ENCODE measurements at places on chromosomes 12 and 14.

DNA sequence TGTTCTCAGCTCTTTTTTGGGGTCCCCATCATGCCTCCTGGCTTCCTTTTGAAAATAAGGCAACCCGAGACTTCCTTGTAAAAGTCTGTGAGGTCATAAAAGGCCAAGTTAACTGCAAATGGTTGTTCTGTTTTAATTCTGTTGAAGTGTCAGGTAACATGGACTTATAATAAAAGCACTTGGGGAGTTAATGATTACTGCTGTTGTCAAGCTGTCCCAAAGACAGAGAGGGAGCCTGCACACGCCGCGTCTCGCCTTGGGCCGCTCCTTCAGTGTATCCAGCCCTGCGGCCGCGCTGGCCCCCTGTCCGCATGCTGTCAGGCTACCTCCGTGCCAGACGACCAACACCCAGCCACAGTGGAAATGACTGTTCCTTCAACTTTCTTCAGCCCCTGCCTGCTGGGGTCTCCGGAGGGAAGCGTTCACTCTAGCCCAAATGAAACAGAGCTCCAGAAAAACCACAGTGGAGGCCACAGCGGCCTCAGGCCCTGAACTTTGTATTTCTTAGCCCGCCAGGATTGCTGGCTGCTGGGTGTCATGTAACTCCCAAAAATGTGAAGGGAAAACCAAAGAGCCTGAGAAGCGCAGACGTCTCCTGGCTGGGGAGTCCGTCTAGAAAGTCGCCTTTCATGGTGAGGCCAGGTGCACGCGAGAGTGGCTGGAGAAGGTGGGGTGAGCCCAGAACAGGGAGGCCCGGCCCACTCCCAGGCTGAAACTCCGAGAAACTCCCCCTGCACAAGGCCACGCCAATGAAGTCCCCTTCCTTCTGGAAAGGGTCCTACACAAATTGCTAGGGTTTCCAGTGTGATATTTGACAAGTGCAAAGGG is 189.1 kb downstream of the ZFP36L1 start:
- no peak for DNase-seq

DNA sequence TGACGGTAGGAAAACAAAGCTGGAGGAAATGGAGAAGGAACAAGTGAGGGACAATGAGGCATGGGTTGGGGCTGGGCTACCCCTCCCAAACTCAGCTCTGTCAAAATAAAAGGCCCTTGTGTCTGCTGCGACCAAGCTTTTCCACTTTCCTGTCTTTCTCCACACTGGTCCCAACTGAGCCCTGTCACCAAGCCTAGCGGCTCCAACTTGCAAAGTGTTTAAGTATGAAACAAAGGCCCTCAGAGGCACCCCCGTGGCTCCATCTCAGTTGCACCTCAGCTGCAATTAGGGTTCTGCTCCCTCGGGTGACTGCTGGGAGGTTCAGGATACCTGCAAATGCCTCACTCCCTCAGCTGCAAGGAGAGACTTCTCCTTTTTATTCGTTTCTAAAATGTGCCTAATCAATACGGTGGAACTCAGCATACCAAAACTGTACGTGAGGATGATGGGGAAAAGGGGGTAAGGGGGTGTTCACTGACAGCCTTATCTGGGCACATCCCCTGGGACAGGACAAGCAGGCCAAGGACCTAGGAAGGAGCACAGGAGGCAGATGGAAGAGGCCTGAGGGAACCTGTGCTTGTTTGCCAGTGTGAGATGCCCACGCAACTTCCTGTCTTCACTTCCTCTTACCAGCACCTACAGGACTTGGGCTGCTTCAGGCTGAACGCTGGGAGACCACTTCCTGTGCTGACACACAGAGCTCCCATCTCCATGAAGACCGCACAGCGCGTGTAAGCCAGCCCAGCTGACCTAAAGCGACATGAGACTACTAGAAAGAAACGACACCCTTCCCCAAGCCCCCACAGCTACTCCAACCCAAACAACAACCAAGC is 8.9 kb downstream of the VAMP1 start:
- DNase-seq: no peak

- DNase-seq: peak; percentile 50
These were observed 1.6 kb upstream of the CHD4 start for GRCh38 chr12:6608592-6609281.

GRCh38 chr14:75591331-75591946 is 13.0 kb downstream of the FLVCR2 start:
- no peak for DNase-seq

- no peak for DNase-seq
These were observed 34.4 kb upstream of the MGAT4C start for GRCh38 chr12:86290615-86291014.

GRCh38 chr12:102479099-102479885 is 1.1 kb downstream of the IGF1 start:
- DNase-seq: peak; percentile 71

DNA sequence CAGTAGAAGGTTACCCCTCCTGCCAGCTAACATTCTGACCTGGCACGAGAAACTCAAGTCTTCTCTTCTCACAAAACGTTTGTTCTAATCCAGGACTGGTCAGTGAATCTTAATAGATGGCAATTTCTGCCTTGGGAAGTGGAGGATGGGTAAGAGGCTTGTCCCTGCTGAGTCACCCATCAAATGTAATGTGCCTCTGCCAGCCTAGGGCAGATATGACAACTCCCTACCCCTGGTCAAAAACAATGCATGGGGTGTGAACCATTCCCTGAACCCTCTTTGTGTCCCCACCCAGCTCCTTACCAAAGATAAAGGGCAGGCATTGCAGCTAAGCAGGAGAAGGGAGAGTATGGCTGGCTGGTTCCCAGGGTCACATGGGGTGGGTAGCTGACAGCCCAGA is 1052.9 kb downstream of the GALC start:
- DNase-seq: no peak

DNA sequence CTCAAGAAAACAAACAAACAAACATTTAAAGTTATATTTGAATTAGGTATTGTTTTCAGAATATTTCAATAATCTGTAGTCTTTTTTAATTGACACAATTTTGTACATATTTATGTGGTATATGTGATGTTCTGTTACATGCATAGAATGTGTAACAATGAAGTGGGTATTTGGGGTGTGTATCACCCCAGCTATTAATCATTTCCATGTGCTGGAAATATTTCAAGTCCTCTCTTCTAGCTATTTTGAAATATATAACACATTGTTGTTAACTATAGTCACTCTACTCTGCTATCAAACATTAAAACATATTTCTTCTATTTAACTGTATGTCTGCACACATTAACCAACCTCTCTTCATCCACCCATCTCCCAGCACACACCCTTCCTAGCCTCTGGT is 32.0 kb upstream of the SIX1 start:
- DNase-seq: no peak

DNA sequence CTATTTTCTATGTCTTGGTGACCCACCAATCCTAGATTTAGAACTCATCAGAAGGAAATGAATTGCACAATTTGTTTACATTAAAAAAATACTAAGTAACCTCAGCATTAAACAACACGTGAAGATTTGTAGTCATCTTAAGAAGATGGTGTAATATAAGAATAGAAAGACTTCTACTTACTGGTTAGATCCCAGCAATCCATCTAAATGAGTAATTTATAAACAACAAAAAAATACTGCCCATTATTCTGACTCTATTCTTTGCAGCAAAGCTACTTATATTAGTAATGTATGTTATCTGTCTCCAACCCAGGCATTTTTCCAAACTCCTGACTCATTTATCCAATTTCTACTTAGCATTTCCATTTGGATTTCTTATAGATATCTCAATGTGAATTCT is 67.8 kb downstream of the CD163L1 start:
- DNase-seq: no peak

DNA sequence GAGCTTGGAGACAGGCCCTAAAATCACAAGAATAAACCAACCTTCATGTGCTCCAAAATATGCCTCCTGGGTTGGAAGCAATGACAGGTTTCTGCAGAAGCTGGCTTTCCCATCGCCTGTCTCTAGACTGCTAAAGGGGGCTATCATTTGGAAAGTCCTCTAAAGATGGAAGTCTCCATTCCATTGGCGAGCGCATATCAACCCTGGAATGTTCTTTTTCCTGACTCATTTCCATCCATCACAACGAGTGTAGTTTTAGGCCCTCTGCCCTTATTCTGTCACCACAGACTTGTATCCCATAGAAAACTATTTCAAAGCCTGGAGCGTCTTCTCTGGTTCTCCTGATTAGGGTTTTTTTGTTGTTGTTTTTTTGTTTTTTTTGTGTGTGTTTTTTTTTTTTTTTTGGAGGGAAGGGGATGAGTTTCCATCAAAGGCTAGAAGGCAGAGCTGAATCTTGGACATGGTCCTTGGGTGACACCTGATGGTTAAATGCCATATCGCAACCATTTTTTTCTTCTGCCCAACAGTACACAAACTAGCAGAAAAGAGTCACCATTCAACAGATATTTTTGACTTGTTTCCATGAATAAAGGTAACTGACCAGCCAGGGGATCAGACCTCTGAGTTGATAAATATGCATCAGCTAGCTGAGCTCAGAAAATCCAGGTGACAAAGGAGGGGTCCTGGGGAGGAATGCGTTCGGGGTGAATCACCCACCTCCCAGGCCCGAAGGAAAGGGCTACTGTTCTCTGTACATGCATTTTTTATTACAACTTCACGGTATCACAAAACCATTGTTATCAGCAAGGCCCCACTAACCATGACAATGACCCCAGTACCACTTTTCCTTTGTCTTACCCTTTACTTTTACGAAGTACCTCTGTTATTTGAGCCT is 40.5 kb downstream of the KCNA5 start:
- DNase-seq: peak; percentile 59

DNA sequence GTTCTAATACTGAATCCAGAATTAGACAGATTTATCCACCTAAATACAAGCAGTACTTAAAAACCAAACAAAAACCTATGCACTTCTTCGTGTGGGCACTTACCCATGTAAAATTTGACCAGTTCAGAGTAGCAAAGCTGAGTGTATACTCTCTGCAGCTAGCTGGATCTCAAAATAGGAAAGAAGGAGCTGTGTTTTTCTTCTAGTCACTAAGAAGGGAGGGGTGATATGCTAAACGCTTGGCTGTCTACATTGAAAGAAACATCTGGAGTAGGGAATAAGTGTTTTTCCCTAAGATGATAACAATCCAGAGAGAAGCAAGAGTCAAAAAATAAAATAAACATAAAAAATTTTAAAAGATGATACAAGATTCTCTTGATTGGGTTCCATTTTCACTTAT is 20.0 kb downstream of the RBMS2 start:
- DNase-seq: no peak

DNA sequence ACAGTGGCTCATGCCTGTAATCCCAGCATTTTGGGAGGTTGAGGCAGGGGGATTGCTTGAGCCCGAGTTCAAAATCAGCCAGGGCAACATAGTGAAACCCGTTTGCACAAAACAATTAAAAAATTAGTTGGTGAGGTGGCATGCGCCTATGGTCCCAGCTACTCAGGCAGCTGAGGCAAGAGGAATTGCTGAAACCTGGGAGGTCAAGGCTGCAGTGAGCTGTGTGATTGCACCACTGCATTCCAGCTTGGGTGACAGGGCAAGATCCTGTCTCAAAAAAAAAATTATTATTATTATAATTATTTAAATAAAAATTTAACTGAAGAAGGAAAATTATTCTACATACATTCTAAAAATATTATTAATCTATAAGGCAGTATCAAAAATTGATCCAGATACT is 164.1 kb downstream of the ITPR2 start:
- no peak for DNase-seq

GRCh38 chr12:24244801-24245200 is 295.3 kb upstream of the SOX5 start:
- peak; percentile 92 for DNase-seq

DNA sequence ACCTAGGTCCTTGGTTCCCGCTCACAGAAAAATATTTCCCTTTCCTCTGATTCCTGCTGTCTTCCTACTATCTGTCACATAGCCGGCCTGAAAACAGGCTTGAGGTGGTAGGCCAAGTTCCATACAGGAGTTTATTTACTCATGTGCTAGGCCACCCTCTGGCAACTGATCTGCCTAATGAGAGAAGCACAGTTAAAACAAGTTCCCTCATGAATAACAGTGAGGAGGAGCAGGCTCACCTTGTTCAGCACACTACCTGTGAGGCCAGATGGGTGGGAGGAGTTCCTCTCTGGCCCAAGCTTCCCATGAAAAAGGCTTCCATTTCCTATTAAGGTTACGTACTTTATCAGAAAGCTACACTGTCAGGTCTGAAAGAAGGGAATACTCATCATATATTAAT is 206.0 kb downstream of the MYRFL start:
- DNase-seq: peak; percentile 95

GRCh38 chr12:31289441-31289840 is 36.5 kb downstream of the SINHCAF start:
- no peak for DNase-seq

DNA sequence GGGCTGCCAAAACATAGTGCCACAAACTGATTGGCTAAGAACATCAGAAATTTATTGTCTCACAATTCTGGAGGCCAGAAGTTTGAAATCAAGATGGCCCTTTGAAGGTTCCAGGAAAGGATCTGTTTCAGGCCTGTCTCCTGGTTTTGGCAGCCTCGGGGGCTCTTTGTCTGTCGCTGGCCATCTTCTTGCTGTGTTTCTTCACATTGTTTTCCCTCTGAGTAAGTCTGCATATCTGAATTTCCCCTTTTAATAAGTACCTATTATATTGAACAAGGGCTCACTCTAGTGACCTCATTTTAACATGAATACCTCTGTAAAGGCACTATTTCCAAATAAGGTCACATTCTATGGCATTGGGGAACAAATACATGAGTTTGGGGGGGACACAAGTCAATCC is 467.1 kb upstream of the MGAT4C start:
- DNase-seq: peak; percentile 27

DNA sequence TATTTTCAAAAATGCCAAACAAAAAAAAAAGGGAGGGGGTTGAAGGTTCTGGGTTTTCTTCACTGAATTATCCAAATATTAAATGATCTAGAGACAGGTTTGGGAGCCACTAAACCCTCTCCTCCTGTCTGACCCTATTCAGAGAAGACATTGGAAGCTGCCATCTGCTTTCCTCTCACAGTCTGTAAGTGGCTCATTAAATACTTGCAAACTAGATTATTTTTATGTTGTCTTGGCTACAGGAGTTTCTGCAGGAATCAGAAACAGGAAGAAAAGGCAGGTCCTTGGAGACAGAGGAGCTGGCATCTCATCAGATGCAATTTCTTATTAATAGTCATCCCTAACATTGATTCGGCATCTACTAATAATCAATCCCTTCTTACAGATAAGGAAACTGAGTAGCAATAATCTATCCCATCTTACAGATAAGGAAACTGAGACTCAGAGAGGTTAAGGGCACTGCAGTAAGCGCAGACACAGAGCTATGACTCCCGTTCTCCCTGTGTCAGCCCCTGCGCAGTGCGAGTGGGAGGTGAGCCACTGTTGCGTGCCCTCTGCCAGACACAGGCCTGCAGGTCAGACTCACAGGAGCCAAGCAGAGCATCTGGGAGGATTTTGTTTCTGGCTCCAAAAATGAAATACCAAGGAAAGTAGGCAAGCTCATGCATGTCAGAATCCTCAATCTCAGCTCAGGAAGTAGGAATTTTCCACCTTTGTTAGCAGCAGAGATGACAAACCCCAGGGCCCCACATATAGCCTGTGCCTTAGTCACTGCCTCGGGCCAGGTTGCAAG is 11.0 kb downstream of the BDKRB2 start:
- peak; percentile 37 for DNase-seq

DNA sequence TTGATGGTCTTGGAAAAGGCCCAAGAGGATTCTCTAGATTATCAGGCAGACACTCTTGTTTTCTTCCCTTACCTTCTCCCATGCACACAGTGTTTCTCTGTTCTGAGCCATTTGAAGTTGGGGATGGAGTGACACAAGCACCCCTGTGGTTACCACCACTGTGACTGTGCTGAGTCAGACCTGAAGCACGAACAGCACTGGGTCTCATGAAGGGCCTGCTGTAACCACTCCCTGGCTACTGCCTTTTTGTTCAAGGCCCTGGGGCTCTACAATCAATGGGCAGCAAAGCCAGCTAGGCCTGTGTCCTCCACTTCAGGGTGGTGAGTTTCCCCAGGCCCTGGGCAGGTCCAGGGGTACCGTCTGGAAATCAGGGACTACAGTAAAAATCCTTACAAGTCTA is 65.5 kb downstream of the TSPAN8 start:
- DNase-seq: no peak
